ENCODE measurements at places on chromosomes 4 and X.

DNA sequence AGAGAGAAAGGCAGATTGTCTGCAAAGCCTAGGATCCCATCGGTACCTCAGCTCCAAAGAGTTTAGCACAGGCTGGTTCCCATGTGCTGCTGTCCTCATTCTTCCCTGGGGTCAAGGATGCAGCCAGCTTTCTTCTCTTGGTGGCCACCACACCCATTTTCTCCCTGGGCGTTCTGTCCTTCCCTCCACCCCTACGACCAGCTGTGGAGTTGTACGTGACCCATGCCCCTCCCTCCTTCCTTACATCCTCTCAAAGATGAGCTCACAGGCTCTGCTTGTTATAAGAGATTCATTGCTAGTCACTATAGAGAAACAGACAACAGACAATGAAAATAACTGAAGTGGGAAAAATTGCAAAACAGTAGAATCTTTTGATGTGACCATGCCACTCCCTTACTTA lies 74.0 kb upstream of the KLF3 start:
- no peaks in the 10 kb centered on the region for H3K36me3 ChIP-seq
- H3K27me3 ChIP-seq: no peaks in the 10 kb centered on the region
- H3K27ac ChIP-seq: no peak overlapping the region

- H3K4me3 ChIP-seq: no peak overlapping the region
- no peaks in the 10 kb centered on the region for H3K27me3 ChIP-seq
- H3K27ac ChIP-seq: no peak overlapping the region
- DNase-seq: no peak
Observed at GRCh38 chrX:10213716-10214115, 56.9 kb downstream of the CLCN4 start.

- no peak overlapping the region for H3K4me3 ChIP-seq
- no peaks in the 10 kb centered on the region for H3K4me1 ChIP-seq
- H3K36me3 ChIP-seq: no peaks in the 10 kb centered on the region
- no peaks in the 10 kb centered on the region for H3K27me3 ChIP-seq
- DNase-seq: no peak
Observed at GRCh38 chr4:97003715-97004114, 1139.6 kb downstream of the STPG2 start.

- H3K4me1 ChIP-seq: peaks cover 21% of the 10 kb centered on the region
- no peaks in the 10 kb centered on the region for H3K27me3 ChIP-seq
- no peak overlapping the region for H3K27ac ChIP-seq
- peaks cover 17% of the 10 kb centered on the region for H3K36me3 ChIP-seq
Observed at GRCh38 chr4:1208266-1208961, 36.0 kb upstream of the SPON2 start.

DNA sequence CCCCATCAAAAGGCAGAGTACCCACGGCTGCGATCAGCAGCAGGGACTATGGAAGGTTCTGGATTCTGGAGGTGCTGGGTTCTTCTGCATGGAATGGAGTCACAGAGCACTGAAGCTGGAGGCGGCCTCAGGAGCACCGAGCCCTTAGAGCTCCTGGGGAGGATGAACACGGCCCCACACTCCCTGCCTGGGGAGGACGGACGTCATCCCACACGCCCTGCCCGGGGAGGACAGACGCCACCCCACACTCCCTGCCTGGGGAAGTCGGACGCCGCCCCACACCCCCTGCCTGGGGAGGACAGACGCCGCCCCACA lies 9.9 kb downstream of the LRPAP1 start:
- H3K4me1 ChIP-seq: peaks cover 7% of the 10 kb centered on the region
- no peaks in the 10 kb centered on the region for H3K27me3 ChIP-seq
- DNase-seq: no peak

All from central memory CD8-positive, alpha-beta T cell (primary cell).